ENCODE measurements at places on chromosomes 7 and 10.

DNA sequence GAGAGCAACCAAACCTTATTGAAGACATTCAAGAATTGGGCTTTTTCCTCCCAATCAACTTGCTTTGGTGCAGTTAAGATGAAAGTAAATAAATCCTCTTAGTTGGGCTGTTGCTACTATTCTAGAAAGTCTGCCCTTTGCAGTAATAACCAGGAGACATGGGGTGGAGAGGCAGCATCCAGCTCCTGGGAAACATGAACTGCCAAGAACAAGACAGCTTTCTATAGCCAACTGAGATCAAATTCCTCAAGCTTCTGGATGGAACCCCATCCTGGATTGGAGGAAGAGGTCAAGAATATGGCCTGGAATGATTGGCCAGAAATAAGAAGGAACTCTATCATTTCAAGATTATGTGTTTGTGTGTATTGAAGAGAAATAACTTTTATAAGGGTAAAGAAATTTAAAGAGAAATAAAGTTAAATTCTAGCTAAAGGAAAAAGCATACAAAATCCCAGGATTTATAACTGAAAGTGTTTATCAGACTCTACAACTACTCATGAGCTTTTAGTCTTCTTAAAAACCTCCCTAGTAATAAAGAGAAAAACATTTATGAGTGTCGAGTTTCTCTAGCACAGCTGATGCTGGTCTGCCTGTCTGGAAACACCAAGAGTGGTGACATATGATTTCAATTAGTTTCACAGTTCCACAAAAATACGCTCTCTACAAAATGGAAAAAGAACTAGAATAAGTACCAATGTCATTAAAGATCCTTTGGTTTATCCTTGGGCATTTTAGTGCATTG lies 70.1 kb upstream of the COL1A2 start:
- no peak for DNase-seq

DNA sequence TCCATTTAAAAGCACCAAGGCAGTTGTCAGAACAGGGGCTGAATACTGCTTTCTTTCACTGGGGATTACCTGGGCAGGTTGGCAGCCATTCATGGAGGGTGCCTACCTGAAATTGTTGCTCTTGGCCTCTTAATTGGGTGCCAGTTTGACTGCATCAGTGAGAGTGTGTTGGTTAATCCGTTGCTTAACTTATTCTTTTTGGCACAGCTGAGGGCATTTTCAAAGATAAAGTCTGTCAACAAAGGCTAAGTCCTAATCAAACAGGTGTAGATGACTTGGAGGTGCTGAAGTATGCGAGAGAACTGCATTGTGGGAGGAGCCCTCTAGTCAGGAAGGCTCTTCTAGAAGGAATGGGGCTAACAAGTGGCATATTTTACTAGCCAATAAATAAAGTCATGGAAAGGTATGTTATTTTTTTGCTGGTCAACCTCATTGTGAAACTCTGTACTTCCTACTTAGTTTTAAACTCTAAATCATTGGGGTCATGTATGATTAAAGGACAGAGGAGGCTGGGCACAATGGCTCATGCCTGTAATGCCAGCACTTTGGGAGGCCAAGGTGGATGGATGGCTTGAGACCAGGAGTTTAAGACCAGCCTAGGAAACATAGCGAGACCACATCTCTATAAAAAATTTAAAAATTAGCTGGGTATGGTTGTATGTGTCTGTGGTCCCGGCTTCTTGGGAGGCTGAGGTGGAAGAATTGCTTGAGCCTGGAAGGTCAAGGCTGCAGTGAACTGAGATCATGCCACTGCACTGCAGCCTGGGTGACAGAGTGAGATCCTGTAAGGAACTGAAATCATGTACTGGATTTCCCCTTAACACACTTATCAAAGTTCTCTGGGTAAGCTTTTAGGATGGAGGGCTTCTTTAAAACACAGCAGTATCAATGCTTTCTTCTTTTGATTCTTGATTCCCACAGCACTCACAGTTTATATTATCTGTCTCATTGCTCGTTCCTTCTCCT lies 134.1 kb downstream of the LRMDA start:
- DNase-seq, result no peak

- no peak for DNase-seq
Observed at GRCh38 chr7:42831718-42832522, 80.0 kb downstream of the C7orf25 start.

- no peak for DNase-seq
Observed at GRCh38 chr10:29617880-29618340, 16.9 kb downstream of the SVIL start.

DNA sequence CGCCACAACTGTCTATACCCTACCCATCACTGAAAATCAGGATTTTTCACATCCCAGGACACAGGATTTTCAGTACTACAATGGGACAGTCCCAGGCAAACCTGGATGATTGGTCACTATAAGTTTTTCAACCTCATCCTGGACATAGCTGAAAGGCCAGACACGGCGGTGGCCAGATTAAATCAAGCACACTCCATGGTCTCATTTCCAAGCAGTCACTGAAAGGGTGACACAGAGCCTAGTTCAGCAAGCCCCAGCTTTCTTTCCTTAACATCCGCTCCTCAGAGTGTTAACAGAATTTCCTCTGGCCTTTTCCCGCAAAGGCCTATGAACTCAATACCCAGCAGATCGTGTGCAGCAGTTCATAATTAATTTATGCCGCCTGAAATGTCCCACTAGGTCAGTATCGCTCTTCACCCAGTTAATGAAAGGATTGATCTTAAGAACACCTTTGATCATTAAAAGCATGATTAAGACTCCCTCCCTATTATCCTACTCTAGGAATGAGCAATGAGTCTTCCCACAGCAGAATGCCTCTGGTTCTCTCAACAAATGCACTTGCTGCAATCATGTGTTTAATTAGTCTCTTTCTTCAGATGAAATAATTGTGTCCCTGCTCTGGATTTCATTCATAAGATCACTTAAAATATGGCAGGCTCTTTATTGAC lies 104.0 kb upstream of the NANOS1 start:
- DNase-seq, result no peak

- DNase-seq, result no peak
Observed at GRCh38 chr10:96720422-96721206, at the start of gene PIK3AP1. Gene PIK3AP1, minus strand, starts transcription at chr10:96720514. Its CDS starts 120 bp downstream, at chr10:96720394.

- DNase-seq, result no peak
Observed at GRCh38 chr7:124246262-124246863, 213.5 kb upstream of the TMEM229A start.

DNA sequence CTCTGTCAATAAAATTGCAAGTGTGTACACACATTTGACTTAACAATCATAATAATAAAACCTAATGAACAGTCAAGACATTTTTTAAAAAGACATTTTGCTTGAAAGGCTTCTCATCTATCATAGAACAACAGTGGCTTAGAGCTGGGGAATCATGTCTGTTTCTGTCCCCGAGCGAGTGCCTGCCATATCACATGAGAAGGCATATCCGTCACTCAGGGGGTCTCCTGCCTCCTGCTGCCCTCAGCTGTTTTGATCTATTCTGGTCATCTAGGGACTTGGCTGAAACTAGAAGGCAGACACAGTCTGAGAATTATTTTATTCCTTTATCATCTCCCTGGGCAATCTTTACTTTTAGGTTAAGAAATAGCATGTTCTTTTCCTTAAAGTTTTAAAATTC lies 278.7 kb upstream of the KLF6 start:
- no peak for DNase-seq

DNA sequence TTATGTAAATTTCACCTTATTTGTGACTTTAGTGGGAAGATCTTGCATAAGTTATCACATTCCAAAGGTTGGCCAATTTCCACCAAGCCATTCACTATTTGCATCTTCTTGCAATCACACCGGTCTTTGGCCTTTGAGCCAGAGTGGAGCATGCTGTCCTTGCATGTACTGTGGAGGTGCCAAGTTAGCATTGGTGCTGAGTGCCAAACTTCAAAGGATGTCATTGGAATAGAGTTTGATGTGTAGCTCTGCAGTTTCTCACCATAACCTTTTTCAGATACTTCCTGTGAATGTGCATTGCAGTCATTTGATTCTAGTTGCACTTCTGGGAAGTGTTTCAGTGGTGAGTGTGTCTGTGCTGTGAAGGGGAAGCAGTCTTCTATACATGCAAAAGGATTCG lies 620.6 kb downstream of the SUGCT start:
- no peak for DNase-seq

DNA sequence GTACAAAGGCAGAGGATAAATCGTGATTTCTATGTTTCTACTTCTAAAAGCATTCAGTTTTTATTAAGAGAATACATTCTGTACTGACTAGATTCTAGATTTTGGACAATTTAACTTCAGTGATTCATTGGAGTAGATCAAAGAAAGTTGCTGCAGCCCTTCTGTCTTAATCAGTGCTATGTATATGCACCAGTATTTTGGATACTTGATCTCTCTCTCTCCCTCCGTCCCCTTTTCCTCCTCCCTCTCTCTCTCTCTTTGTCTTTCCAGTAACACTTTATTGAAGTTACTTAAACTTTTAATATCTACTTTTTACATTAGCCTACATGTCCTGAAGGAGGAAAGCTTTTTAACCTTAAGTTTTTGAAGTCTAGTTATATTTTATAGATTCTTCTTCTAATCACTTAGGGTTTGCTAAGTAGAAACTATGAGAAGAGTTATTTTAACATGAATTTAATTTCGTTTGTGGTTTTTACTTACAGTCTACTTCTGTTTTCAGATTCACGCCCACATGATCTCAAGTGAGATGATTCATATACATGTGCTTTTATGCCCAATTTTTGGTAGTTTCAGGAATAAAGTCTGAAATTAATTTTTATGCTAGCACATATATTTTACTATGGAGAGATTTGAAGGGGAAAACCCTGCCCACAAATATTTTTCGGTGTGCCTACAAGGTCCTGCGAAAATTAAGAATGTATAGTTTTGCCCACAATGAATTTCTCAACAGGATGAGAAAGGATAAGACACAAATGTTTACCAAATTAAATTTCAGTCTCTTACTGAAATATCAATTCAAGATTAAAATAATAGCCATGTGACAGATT lies 9.1 kb downstream of the MDFIC start:
- DNase-seq, result no peak

Data from NCI-H446 (cell line).